ENCODE measurements at places on chromosomes 4 and X.

GRCh38 chr4:141652161-141652778 lies 15.9 kb downstream of the IL15 start:
- no peak for DNase-seq

GRCh38 chrX:29435396-29435795 lies 780.0 kb upstream of the MAGEB2 start:
- DNase-seq = no peak

GRCh38 chr4:146472404-146472803 lies 49.3 kb downstream of the SLC10A7 start:
- no peak for DNase-seq

DNA sequence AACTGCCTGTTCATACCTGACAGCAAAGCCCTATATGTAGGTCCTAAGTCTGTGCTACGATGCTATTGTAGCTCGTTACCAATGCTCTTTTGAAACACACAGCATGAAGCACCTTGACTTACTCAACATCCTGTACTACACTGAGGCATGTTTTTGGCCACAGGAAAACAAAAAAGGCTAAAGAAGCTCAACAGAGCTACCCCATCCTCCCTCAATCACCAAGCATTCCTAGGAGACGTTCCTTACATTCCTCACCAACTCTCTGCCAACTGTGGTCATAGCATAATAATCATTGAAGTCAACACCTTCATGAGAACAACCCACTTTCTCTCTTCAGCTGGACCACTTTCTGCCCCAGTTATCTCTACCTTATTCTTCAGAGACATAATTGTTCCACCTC lies 73.7 kb upstream of the SLC25A43 start:
- no peak for DNase-seq

DNA sequence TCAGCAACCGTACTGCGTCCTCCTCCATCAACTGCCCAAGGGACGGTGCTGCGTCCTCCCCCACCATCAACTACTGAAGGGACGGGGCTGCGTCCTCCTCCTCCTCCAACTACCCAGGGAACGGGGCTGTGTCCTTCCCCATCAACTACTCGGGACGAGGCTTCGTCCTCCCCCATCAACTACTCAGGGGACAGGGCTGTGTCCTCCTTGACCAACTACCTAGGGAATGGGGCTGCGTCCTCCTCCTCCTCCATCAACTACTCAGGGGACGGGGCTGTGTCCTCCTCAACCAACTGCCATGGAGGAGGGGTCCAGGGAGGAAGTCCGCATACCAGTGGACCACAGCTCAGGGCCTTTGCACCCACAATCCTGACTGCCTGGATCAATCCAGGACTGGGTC lies 24.4 kb downstream of the PPP2R3B start:
- DNase-seq = no peak

- no peak for DNase-seq
These were observed 6.9 kb upstream of the VEGFC start for GRCh38 chr4:176799653-176800052.

- no peak for DNase-seq
These were observed 58.8 kb upstream of the TRPC3 start for GRCh38 chr4:122010610-122011009.

- DNase-seq = no peak
These were observed 246.0 kb downstream of the FBXW7 start for GRCh38 chr4:152289941-152290340.

GRCh38 chrX:135513130-135513515 lies 7.3 kb upstream of the INTS6L start:
- no peak for DNase-seq

GRCh38 chrX:41001327-41001726 lies 83.9 kb upstream of the USP9X start:
- DNase-seq = no peak

DNA sequence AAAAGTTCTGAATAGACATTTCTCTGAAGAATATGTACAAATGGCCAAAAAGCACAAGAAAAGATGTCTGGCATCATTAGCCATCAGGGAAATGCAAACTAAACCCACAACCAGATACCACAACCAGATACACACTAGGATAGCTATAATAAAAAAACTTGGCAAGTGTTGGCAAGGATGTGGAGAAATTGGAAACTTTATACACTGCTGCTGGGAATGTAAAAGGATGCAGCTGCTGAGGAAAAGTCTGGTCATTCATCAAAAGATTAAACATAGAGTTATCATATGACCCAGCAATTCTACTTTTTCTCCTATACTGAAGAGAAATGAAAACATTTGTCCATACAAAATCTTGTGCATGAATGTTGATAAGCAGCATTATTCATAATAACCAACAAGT lies 92.3 kb downstream of the UCHL1 start:
- DNase-seq = no peak

DNA sequence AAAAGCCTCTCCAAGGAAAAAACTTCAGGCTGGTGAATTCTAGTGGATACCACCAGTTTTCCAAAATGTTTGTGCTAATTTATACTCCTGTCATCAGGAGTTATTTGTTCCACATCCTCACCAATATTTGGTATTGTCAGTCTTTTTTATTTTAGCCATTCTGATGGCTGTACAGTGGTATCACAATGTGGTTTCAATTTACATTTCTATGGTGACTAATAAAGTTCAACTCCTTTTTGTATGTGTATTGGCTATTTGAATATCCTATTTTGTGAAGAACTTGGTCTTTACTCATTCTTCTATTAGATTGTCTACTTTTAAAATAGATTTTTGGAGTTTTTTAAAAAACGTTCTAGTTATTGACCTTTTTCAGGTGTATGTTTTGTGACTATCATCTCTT lies 33.0 kb upstream of the FRAS1 start:
- no peak for DNase-seq

DNA sequence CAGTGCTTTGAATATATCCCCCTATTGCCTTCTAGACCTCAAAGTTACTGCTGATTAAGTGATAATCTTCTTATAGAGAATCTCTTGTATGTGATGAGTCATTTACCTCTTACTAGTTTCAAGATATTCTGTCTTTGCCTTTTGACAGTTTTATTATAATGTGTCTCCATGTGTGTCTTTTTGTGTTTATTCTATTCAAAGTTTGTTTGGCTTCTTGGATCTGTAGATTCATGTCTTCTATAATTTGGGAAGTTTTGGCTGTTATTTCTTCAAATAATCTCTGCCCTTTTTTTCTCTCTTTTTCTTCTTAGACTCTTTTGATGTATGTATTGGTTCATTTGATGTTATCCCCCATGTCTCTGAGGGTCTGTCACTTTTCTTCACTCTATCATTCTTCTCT lies 915.7 kb upstream of the GRIA3 start:
- no peak for DNase-seq

- no peak for DNase-seq
These were observed 12.7 kb downstream of the ADGRA3 start for GRCh38 chr4:22502895-22503814.

GRCh38 chr4:54940996-54941865 lies 184.2 kb downstream of the KDR start:
- DNase-seq = no peak

DNA sequence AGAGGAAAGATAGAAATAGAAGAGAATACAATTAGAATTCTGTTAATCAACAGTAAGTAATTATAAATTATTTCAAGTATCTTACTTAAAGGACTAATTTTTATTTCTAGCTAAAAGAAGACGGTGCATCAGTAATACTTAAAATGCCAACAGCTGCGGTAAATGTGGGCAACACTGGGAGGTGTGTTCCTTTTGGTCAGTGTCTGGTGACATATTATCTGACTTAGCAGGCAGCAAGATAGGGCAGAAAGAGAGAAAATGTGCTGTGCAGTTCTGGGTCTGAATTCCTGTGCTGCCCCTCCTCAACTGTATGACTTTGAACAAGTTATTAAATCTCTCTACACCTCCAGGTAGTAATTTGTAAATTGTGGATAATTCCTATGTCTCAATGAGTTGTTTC lies 120.6 kb downstream of the ZNF827 start:
- no peak for DNase-seq

GRCh38 chr4:87228262-87228860 lies 7.9 kb upstream of the KLHL8 start:
- no peak for DNase-seq

DNA sequence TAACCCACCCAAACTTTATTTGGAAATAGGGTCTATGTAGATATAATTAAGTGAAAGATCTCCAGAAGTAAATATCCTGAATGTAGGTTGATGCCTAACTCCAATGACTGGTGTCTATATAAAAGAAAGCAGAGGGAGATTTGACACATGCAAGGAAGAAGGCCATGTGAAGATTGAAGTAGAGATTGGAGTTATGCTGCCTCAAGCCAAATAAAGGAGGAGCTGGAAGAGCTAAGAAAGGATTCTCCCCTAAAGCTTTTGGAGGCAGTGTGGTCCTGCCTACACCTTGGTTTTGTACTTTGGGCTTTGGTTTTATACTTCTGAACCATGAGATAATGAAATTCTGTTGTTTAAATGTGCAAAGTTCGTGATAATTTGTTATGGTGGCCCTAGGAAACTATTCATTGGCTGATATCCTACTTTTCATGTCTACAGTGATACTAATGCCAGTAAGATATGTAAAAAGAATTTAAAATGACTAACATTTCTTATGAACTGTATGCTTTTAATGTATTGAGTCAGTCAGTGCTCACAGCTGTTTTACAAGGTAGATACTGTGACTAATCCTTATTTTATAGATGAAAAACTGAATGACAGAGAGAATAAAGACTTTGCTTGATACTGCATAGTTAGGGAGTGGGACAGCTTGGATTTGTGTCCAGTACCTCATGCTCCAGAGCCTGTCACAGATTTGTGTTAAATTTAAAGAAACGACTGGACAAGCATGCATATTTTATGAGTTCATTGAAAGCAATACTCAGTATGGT lies 5.9 kb upstream of the RAB40AL start:
- DNase-seq = no peak

DNA sequence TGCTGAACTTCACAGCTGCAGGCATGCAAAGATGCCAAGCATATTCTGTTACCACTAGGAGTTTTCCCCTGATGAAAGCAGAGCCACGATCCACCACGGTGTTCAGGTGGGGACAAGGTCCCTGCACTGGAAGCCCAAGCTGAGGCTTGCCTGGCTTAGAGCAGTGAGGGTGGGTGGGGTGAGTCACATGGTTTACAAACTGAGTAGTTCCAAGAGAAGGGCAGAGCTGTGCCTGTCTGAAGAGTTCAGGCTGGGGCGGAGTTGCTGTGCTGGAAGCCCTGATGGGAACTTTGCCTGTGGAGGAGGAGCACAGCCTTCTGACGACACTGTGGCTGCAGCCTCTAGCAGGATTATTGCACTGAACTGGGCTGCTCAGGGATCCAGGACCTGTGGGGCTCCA lies 45.5 kb downstream of the FAM9B start:
- no peak for DNase-seq

DNA sequence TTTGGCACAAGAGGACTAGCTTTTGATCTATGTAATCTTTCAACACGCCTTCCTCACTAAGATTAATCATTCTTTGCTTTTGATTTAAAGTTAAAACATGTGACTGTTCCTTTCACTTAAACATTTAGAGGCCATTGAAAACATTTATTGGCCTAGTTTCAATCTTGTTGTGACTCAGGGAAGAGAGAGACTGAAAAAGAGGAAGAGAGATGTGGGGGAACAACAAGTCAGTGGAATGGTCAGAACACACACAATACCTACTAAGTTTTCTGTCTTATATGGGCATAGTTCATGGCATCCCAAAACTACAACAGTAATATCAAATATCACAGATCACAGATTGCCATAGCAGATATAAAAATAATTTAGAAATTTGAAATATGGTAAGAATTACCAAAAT lies 812.9 kb upstream of the AGA start:
- DNase-seq = no peak

GRCh38 chr4:21753084-21753760 lies 195.3 kb downstream of the KCNIP4 start:
- no peak for DNase-seq

DNA sequence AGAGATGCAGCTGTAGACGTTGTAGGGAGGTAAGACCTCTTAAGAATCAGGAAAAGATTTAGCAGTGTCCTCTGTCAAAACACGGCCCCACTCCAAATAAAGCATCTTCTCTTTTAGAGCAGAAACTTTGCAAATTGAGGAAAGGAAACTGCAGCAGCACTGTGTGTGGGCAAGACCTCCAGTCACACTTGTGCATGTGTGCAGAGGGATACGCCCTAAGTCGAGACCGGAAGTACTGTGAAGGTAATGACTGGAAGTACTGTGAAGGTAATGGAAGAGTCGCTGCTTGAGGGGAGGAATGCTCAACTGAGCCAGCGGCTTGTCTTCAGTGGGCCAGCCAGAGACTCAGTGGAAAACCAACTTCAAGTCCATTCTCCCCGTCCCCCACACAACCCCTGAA lies 46.5 kb downstream of the EGF start:
- no peak for DNase-seq

GRCh38 chrX:69149466-69150280 lies 15.6 kb downstream of the PJA1 start:
- no peak for DNase-seq

- no peak for DNase-seq
These were observed 586.5 kb upstream of the FTHL17 start for GRCh38 chrX:31658360-31658759.

- no peak for DNase-seq
These were observed 29.5 kb downstream of the SH3TC1 start for GRCh38 chr4:8228319-8229250.

DNA sequence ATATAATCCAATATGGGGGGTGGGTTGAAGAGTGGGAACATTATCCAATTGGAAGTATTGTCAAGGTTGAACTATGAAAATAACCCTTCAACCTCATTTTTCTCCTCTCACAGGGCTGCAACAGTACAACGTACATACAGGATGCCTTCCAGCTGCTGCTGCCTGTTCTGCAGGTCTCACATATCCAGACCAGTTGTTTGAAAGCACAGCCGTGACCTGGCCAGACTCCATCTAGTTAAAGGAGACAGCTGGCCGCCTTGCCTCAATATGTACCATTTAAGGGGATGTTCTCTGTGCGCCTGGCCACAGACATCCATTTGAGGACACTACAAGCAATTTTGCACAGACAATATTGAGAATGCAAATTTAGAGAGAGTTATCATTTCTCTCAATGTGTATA lies 75.7 kb downstream of the FAM114A1 start:
- peak; percentile 76 for DNase-seq

GRCh38 chrX:69232945-69233344 lies 67.7 kb upstream of the PJA1 start:
- peak; percentile 72 for DNase-seq

GRCh38 chrX:136086521-136086920 lies 60.8 kb upstream of the FHL1 start:
- DNase-seq = no peak

GRCh38 chr4:46648088-46648744 lies 258.3 kb upstream of the GABRA2 start:
- DNase-seq = no peak

DNA sequence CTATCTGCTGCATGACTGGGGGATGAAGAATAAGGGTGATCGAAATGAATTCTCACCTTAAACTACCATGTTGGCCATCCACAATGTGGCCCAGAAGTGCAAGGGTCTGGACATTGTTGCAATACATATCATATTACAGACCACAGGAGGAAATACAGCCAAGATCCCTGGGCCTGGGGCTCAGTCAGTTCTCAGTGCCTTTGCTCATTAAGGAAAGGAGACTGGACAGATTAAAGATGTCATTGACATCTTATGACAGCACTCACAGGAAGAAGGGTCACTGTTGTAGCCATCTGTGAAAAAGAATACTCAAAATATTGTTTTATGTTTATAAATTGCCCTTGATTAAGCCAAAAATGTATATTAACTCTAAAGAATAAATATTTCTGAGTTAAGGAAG lies 1345.2 kb downstream of the FSTL5 start:
- DNase-seq = no peak

Data from NCI-H1694 (cell line).